Adipocyte (in vitro differentiated cells): ENCODE measurements at places on chromosomes 1 and 21.
A peak's percentile ranks its signal among the peaks of the same experiment; 100 is the strongest.

GRCh38 chr1:16905110-16905867, 9.5 kb downstream of the RNU1-2 start:
- DNase-seq = peak; percentile 76

- no peak for DNase-seq
Measured at GRCh38 chr21:16460936-16461335, 731.2 kb downstream of the USP25 start.

GRCh38 chr1:109274533-109275476, 8.1 kb downstream of the PSRC1 start:
- peak; percentile 69 for DNase-seq

DNA sequence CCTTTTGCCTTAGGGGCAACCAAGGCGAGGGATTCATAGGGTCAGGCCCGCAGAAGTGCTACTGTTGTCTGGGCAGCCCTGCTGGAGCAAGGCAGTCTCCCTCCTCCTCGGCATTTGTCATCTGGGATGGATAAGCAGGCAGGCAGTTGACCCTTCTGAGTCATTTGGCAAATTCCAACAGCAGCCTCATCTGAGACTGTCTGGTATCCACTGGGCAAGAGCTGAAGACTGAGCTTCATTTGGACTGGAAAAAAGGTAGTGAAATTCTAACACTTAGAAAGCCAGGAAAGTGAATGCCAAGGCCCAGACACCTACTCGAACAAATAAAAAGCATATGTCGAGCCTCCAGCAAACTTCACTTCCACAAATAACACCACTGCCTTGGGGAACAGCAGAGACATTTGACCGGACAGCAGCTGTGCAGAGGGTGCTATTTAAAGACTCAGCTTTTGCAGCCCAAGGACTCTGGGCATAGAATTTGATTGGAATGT, 4.0 kb upstream of the ZBTB40 start:
- peak; percentile 83 for DNase-seq

GRCh38 chr21:38039841-38040240, 123.6 kb upstream of the KCNJ6 start:
- DNase-seq = no peak
